ENCODE measurements at places on chromosomes 2 and 18. TPM values are rescaled to one million over a fixed set of nuclear protein-coding genes. Genes with fewer than 3 reads are reported as not detected.

GRCh38 chr2:75491129-75491753, 69.5 kb downstream of the EVA1A start:
- no peak for DNase-seq

DNA sequence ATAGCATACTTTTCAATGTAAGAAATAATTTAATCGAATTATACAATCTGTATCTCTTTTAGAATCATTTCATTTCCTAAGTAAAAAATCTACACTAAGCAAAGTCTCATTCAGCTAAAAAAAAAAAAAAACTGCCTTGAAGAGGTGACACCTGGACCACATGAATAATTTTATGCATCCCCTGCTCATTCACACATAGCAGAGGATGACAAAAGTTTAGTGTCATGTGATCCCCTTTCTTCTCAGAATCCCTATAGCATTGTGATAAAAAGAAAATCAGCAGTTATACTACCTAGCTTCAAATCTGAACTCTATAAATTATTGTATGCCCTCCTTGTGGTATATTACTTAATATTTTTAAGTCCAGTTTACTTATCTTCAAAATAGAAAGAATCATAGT, 603.8 kb downstream of the ERBB4 start:
- DNase-seq = no peak

DNA sequence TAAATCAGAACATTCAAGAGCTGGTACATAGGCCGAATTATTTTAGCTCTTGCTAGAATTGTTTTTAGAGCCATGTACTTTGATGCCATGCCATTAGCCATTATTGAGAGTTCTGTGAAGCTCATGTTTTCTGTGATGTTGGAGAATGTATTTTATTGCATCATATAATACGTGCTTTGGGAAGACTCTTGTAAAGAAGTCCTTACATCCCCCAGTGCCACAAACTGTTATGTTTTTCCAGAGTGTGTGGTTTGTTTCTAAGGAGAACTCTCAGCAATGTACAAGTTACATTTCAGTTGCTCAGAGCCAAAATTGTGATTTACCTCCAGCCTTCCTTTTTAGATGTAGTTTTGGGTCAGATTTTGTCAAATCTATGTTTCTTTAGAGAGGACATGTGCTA, 148.6 kb downstream of the HAUS1 start:
- DNase-seq = no peak

DNA sequence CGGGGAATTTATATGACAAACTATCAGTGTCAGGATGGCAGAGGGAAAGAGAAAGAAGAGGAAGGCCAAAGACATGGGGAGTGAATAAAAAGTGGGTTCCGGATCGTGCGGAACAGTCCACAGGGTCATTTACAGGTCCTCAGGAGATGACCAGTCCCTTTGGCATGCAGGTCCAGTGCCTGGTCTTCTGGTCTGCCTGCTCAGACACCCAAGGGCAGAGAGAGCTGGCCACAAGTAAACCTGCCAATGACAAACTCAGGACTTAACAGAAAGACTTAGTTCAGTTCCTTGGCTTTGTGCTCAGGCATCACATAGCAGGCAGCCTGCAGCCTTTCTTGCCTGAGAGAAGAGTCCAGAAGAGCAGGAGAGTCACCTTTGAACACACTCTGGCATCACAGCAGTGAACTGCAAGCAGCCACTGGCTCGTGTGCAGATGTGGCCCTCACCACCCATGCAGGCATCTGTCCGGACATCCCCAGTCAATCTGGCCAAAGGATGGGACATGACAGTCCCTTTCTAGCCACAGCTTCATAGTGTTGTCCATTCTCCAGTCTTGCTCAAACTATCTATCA, 14.0 kb downstream of the TMEM127 start:
- DNase-seq = no peak

DNA sequence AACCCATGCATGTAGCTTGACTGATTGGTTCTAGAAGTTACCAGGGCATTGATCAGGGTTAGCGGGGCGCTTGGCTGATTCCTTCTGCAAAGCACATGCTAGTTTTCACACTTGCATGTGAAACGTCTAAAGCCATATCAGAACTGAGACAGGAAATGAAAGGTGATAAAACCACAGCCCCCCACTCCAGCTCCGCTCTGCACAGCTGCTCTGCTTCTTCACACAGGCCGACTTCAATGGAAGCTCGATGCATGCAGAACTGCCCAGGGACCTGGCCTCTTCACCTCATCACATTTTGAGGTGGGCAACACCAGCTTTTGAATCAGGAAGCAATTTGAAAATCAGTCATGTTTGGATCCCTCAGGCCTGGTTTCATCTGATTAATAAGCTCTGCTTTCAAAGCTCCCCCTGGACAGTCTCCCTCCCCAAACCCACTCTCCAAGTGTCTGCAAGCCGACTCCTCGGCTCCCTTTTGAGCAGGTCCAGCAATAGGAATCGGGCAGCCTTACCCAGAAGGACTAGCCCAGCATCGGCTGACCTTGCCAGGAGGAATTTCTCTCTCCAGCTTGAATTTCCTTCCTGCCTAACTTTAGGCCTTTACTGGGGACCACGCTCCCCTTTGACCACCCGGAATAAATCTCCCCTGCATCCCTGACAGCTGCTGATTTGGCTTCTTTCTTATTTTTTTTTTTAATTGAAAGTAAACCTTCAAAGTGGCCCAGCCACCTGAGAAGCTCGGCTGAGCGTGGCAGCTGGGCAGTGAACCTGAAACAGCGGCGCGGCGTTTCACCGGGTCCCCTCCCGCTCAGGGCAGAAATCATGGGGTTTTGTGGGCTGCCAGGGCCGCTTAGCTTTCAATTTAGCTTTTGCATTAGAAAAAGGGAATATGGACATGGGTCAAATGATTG, 31.7 kb downstream of the HRH4 start:
- peak; percentile 55 for DNase-seq

The SKOR2 gene
- not detected for total RNA-seq

Measured in B cell (primary cell).